NCI-H774 (cell line): ENCODE measurements at places on chromosomes 1 and 21.

DNA sequence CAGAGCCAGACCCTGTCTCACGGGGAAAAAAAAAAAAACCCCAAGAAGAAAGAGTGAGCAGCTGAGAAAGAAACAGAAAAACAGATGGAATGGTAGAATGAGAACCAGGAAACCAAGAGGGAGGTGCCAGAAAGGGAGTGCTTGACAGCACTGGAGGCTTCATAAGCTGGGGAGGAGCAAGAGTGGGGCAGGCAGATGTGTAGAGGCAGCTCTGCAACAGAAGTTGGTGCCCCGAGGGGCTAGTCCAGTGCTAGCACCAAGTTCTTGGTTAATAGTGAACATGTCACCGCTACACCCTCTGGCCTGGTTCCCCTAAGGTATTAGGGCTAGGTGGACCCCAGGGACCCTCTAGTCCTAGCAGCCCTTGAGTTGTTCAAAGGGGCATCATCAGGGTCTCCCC, 98.0 kb downstream of the TGFBR3 start:
- no peak for DNase-seq

DNA sequence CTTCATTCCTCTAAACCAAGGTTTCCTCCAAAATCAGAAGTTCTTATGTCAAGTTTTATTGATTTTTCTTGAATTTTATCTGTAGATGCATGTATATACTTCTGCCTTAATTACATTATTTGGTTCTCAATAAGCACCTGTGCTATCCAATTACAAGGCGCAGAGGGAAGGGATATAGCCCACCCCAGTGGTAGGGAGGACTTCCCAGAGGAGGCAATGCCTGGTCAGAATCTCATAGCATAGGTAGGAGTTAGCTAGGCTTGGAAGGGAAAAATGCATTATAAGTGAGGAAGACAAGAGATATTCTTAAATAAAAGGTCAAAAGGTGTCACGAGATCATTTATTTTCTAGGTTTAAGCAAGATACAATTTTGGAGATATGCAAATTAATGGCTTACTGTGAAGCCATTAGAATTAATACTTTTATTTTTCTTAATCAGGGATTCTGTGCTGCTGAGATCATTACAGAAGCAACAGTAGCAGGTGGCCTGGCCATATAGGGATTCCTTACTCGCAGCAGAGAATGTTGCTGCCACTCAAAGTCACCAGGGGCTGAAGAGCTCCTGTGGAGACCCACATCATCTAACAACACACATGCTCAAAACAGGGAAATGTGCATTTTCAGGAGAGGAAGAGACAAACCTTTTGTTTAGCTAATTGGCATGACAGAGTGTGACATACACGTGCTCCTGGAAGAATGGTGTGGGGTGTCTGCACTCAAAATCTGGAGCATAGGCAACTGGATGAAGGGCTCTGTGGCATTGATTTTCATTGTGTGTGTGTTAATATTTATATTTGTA, 178.3 kb downstream of the ATG4C start:
- no peak for DNase-seq

DNA sequence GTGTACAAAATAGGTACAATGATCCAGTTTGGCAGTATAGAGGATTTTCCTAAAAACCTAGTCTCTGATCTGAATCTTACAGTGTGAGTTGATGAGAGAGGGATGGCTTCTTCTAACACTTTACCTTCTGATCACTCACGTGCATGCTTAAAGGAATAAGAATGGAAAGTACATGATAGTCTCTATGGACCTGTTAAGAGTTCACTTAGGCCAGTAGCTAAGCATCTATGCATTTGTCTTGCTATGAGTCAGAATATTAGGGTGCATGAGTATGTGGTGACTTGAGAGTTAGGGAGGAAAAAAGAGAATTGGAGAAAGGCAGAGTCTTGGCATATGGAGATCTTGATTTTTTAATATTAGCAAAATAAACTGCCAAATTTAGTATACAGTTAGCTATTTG, 206.3 kb downstream of the COL11A1 start:
- no peak for DNase-seq

- peak; percentile 66 for DNase-seq
Observed at GRCh38 chr1:42176902-42177519, 12.5 kb upstream of the GUCA2A start.

GRCh38 chr1:203649999-203650836, 23.6 kb downstream of the ATP2B4 start:
- no peak for DNase-seq

DNA sequence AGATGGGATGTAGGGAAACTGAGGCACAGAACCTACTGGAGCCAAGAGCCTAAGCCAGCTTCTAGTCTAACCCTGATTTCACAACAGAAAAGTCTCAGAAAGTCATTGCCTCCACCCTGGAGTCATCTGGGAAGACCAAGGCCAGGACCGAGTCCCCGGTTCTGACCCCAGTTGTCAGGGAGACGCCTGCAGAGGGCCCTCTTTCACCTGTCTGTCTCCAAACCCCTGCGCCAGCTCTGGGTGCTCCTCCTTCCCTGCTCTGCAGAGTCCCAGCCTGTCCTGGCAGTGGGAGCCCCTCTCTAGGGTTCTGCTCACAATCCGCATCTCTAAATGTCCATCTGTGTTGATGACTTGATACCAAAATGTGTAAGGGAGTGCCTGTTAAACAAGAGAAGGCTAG, 149.7 kb downstream of the PGBD5 start:
- DNase-seq, result no peak

DNA sequence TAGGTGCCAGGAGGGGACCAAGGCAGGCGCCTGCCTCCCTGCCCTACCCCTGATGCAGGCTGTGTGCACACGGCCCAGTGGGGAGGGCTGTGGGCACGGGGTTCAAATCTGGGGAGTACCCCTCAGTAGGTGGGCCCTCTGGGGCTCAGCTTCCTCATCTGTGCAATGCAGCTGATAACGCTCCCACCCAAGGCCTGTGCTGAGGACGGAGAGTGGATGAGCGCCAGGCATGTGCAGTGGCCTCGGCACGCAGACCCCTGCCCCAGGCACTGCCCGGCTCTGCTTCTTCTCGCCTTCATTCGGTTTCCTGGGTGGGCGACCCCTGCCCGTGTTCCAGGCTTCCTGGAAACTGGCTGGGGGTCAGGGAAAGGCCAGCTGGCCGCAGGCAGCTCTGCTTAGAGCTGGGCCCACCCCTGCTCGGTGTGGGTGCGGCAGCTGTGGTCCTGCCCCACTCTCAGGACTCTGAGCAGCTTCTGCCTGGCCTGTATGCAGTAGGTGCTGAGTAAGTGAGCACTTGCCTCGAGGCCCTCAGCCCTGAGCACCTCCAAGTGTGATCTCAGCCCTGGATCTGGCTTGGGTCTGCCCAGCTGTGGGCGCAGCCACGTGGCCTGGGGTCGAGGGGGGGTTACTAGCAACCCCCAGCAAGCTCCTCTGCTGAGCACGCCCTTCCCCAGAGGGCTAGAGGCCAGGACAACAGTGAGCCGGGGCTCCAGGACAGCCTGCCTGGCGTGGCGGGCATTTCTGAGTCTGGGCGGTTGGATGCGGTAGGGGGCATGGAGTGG, 11.9 kb upstream of the TNFRSF14 start:
- no peak for DNase-seq

- DNase-seq, result peak; percentile 51
Observed at GRCh38 chr21:29256126-29256910, 42.4 kb upstream of the BACH1 start.

- no peak for DNase-seq
Observed at GRCh38 chr1:218592688-218593087, 247.6 kb downstream of the TGFB2 start.

DNA sequence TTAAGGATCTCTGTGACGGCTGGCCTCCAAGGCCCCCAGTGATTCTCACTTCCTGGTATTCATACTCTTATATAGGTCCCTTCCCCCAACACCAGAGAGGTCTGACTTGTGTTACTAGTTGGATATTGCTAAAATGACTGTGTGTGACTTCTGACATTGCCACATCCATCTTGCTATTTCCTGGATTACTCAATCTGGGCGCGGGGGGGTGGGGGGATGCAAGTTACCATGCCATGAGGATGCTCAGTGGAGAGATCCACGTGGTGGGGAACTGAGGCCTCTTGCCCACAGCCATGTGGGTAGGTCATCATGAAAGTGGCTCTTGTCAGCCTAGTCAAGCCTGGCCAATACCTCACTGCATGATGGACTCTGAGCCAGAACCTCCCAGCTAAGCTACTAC, 117.0 kb downstream of the UBE2U start:
- no peak for DNase-seq

GRCh38 chr21:26732432-26733221, 112.6 kb downstream of the ADAMTS1 start:
- DNase-seq, result no peak

- DNase-seq, result no peak
Observed at GRCh38 chr1:92399076-92399475, 87.6 kb downstream of the GFI1 start.

DNA sequence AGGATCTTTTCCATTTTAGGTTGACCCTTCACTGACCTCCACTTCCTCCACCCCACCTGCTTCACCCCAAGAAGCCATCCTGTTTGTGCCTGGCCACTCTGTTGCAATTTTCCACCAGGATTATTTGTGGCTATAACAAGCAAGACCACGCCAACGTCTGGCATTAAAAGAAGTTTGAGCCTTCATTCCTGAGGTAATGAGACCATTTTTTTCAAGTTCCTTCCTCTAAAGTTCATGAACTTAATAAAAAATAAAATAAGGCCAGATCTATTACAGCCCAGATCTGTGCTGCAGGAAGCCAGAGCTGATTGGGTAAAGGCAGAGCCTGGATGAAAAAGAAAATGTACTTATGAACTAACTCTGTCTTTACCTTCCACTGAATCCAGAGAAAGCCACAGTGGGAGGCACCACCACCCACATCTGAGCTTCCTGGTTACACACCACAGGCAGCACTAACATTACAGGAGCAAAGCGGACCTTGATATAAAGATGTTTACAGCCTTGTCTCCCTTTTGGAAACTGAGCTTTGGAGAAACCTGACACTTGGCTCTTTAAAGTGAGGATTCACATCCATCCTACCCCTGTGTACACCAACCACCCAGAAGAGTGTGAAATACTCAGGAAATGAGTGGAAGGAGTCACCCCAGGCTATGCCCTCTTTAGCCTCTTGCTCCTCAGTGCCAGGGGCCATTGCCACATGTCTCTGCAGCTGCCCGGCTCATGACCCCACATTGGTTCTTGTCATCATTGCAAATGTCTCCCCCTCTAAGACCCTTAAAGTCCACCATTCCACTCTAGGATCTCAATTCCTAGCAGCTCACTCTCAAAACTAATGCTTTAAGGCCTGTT, 293.6 kb downstream of the PLPP3 start:
- DNase-seq, result no peak

GRCh38 chr1:40633931-40634376, 31.5 kb downstream of the RIMS3 start:
- DNase-seq, result no peak

DNA sequence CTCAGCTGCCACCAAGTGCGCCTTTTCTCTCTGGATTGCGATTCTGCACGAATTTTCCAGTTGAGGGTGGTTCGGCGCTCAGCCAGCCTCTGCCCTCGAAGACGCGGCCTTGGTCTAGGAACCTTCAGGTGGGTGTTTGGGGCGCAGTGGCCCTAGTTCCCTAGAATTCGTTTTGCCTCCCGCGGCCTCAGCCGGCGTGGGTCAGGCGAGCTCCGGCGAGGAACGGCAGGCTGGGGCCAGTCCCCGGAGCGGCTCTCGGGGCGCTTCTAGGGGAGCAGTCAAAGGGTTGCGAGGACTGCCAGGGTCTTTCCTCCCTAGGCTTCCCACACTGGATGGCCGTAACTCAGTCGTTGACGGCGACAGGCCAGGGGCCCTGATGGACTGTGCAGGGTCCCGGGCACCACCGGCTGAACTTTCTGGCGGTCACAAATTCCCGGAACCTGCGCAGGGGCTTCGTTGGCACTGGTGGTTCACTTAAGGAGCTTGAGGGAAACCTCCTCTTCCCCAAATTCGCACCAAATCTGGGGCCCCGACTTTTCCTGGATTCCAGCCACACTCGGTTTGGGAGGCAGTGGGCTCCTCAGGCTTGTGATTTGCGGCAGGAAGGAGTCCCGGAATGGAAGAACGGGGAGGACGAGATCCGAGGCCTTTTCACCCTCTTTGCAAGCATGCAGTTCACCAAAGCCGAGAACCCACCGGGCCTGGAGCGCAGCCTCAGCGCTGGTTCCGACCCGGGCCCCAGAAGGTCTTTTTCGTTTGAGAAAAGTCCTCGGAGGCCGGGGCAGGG, 1.2 kb downstream of the DMBX1 start:
- no peak for DNase-seq

GRCh38 chr1:14851760-14852159, 253.3 kb downstream of the KAZN start:
- DNase-seq, result no peak

- no peak for DNase-seq
Observed at GRCh38 chr1:78913950-78914349, 92.6 kb downstream of the ADGRL4 start.

DNA sequence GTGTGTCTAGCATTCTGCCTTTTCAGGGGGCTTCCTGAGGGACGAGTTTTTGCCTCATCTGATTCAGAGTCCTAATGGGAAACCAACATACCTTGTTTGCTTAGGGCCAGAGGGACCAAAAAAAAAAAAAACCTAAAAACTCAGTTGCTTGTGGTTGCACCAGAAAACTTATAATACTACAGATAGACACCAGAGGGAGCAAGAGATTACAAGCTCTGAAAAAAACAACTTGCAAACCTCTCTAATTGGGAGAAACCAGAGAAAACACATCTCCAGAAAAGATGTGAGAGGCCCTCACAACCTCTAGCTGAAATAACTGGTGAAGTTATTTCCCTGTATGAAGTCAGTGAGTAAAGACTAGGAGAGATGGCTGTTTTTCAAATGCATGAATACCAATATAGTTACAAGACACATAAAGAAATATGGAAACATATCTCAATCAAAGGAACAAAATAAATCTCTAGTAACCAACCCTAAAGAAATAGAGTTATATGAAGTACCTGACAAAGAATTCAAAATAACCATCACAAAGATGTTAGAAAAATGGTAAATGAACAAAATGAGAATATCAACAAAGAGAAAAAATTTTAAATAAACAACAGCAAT, 233.7 kb upstream of the NFIA start:
- DNase-seq, result peak; percentile 37

- peak; percentile 25 for DNase-seq
Observed at GRCh38 chr1:39900662-39901463, 854 bp downstream of the MYCL start.

DNA sequence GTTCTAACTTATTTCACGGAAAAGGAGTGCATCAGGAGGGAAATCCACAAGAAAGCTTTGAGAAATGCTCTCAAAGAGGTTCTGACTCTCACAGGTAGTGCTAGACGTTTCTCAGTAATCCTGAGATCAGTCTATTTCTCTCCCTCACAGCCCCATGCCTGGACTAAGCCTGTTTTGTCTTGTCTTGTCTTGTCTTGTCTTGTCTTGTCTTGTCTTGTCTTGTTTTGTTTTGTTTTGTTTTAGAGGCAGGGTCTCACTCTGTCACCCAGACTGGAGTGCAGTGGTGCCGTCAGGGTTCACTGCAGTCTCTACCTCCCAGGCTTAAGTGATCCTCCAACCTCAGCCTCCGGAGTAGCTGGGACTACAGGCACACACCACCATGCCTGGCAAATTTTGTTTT, 133.3 kb upstream of the SGIP1 start:
- DNase-seq, result no peak

DNA sequence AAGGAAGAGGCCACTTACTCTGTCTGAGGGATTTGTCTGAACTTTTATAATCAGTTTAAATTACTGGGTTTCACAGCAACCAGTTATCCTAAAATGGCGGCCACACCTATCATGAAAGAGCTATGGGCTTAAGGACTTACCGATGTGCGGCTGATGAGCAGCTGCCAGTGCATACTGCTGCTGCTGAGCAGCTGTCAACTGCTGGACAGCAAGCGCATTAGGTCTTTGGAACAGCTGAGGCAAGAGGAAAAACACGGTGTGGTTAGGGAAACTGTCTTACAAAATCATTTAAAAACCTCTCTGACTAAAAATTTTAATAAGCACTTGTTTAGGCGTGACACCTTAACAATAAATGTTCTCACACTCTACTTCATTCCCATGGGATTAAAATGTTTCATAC, 72.6 kb upstream of the SDC3 start:
- no peak for DNase-seq
